ENCODE measurements at places on chromosomes 12 and 14.

- no peak for DNase-seq
These were observed 48.7 kb downstream of the RBM19 start for GRCh38 chr12:113917393-113917792.

- DNase-seq, result no peak
These were observed 41.4 kb downstream of the SCARB1 start for GRCh38 chr12:124822218-124822617.

DNA sequence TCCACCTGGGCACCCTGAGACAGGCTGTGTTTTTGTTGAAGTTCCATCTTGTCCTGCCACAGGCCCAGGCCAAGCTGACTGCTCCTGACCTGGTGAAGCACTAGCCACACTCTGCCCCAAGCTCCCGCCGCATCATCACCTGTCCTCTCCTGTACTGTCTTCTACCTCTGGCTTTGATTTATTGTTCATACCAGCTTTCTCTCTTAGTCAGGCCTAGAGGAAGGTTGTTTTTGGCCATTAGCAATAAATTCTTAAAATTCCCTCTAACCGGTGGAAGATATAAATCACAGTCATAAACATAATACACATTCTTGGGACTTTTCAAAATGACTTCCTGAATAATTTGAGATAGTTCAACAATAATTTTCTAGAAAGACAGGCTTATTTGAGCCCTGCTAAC is 169.4 kb downstream of the DAD1 start:
- no peak for DNase-seq

DNA sequence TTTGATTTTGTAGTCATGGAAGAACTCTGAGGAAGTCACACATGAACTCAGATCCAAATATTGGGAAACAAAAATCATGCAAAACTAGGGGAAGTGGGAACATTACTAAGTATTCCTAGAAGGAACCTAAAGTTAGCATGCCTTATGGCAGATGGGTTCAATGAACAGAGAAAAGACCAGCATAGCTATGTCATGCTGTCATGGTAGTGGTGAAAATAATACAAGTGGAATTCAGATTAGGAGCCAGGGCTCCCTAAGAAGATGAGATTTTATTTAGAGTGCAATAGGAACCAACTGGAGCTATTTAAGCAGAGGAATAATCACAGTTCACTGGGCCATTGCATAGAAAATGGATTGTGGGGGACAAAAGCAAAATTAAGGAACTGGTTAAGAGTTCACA is 134.0 kb downstream of the DIO2 start:
- no peak for DNase-seq

Measured in stimulated activated CD8-positive, alpha-beta memory T cell treated with anti-CD3 and anti-CD28 coated beads, Interleukin-7, amount 100 ng/mL, for 1 hour (primary cell).